ENCODE measurements at places on chromosomes 3 and 15.

- DNase-seq = no peak
Measured at GRCh38 chr15:52151353-52151752, 38.8 kb upstream of the BCL2L10 start.

DNA sequence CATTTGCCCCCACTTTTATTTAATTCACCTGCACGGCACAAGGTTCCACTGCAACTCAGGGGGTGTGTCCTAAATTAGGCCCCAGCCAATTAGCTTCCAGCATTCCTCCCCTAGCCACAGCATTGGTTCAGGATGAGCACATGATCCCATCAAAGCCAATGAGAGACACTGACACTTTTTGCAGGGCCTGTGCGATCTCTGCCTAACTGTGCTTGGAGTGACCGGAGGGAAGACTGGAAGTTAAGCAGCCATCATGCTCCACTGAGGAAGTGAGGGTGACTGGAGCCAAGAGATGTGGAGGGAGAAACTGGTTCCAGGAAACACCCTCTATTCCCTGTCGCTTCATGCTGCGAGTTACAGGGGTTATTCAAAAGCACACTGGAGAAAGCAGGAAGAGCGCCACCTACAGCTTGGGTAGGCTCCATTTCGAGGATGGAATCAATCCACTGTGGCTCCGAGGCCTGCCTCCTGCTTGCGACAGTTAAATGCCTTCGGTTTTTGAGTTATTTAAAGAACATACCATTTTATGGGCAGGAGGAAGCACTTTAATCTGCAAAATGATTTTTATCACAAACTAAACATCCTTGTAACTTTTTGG, 122.2 kb upstream of the WNT5A start:
- DNase-seq = no peak

DNA sequence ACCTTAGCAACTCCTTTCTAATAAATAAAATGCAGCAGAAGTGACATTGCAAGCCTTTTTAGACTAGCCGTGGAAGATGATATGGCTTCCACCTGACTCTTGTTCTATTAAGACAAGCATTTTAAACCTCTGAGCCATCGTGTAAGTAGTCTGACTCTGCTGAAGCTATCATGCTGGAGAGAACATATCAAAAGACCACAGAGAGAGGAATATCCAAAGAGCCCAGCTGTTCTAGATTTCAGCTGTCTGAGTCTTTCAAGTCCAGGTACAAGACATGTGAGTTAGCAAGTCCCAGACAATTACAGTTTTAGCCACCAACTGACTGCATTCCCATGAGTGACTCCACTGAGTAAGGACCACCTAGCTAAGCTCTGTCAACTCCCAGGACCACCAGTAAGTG, 517.0 kb upstream of the NAALADL2 start:
- DNase-seq = no peak

- DNase-seq = no peak
Measured at GRCh38 chr3:55521738-55522421, 34.8 kb upstream of the WNT5A start.

GRCh38 chr3:79602385-79602784, 165.4 kb downstream of the ROBO1 start:
- no peak for DNase-seq

All from SW480 (cell line).